ENCODE measurements at places on chromosomes 7 and 10. TPM values are rescaled to one million over a fixed set of nuclear protein-coding genes. Genes with fewer than 3 reads are reported as not detected.

DNA sequence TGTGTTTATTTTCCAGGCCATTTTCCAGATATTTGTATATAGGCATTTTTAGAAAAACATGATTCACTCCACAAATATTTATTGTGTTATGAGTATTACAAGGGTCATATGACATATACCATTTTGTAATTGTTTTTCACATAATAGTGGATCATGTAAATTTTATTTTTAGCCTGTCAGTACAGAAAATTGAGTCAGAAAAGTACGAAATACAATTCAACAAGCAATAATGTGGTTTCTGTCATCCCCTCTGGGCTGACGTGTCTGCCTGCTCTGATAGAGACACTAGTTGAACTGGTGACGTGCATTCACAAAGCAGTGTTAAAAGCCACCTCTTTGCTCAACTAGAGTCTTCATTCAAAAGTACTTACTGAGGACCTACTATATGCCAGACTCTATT, 97.9 kb upstream of the STEAP1B start:
- no peak for DNase-seq
- H3K4me1 ChIP-seq, result peaks cover 17% of the 10 kb centered on the region

- H3K4me1 ChIP-seq, result no peaks in the 10 kb centered on the region
- no peak for DNase-seq
- H3K36me3 ChIP-seq, result peaks cover 62% of the 10 kb centered on the region
- H3K27ac ChIP-seq, result no peak overlapping the region
- H3K27me3 ChIP-seq, result no peaks in the 10 kb centered on the region
These were observed 30.3 kb upstream of the KBTBD2 start for GRCh38 chr7:32921896-32922295.

- no peak overlapping the region for H3K4me3 ChIP-seq
- no peak overlapping the region for H3K27ac ChIP-seq
- H3K36me3 ChIP-seq, result no peaks in the 10 kb centered on the region
- DNase-seq, result no peak
- H3K27me3 ChIP-seq, result no peaks in the 10 kb centered on the region
These were observed 80.9 kb downstream of the CHN2 start for GRCh38 chr7:29275493-29275892.

- H3K4me1 ChIP-seq, result no peaks in the 10 kb centered on the region
- H3K27ac ChIP-seq, result no peak overlapping the region
- no peak overlapping the region for H3K4me3 ChIP-seq
- peaks cover 96% of the 10 kb centered on the region for H3K36me3 ChIP-seq
- no peak for DNase-seq
These were observed 51.1 kb upstream of the TSPAN13 start for GRCh38 chr7:16702441-16702840.

- no peak overlapping the region for H3K4me3 ChIP-seq
- no peak overlapping the region for H3K27ac ChIP-seq
- peaks cover 14% of the 10 kb centered on the region for H3K4me1 ChIP-seq
- no peaks in the 10 kb centered on the region for H3K36me3 ChIP-seq
These were observed 155.9 kb upstream of the ASAH2 start for GRCh38 chr10:50407076-50407801.

DNA sequence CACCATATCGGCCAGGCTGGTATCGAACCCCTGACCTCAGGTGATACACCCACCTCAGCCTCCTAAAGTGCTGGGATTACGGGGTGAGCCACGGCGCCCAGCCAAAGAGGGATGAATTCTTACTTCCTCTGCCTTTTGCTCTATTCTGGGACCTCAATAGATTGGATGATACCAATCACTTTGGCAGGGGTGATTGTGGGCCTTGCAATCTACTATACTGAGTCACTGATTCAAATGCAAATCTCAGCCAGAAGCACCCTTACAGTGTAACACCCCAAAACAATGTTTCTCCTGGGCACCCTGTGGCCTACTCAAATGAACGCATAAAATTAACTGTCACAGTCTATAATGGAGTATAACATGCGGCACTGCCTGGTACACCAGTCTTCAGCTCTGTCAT, 596.7 kb upstream of the LRRTM3 start:
- H3K27me3 ChIP-seq, result no peaks in the 10 kb centered on the region
- H3K36me3 ChIP-seq, result no peaks in the 10 kb centered on the region
- H3K27ac ChIP-seq, result no peak overlapping the region
- H3K4me3 ChIP-seq, result no peak overlapping the region

DNA sequence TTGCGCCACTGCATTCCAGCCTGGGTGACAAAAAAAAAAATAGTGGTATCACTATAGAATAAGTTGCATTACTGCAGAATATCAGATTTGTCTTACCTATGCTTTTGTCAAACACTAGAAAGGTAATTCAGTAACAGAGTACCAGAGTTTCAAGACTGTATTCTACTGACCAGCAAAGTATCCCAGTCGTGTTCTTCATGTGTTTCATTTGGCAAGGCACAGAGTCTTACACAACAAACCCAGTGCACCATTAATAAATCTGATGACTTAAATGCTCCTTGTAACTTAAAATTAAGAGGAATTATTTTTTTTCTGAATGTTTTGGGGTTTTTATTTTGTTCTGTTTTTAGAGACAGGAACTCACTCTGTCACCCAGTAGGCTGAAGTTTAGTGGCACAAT, 34.4 kb upstream of the PBLD start:
- no peak overlapping the region for H3K4me3 ChIP-seq
- H3K27ac ChIP-seq, result no peak overlapping the region
- H3K27me3 ChIP-seq, result no peaks in the 10 kb centered on the region
- no peak for DNase-seq
- H3K36me3 ChIP-seq, result peaks cover 77% of the 10 kb centered on the region

Gene MYOF
- total RNA-seq, result 43.6 TPM

Gene TMEM213
- total RNA-seq, result not detected

Gene SPDYE11
- total RNA-seq, result not detected

All from left ventricle myocardium inferior (tissue), 1 donor.